Endodermal cell (in vitro differentiated cells): ENCODE measurements at places on chromosomes 1 and 21.

DNA sequence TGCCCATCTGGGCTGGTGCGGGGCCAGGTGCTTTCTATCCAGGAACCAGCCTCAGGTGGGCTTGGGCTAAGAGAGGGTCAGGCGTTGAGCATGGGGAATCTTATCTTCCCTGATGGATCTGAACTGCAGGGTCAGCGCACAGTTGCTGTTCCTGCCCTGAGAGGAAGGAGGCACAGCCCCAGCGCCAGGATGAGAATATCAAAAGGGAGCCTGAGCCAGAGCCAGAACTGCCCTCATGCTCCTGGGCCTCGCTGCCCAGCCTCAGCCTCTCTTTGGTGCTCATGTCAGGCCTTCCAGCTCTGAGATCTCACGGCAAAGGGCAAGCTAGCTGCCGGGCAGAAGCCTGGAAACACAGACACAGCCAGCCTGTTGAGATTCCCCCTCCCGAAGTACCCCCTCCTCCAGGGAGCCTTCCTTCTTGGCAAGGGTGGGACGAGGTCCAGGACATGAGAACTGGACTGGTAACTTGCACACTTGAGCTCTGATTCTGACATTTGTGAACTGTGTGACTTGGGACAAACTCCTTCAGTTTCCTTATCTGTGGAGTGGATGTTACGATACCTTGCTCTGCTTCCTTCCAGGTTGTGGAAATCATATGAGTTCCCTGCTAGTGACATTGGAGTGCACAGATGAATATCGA lies 1.2 kb upstream of the LAD1 start:
- peak overlapping the region; percentile 71 for H3K4me3 ChIP-seq
- peaks cover 48% of the 10 kb centered on the region for H3K27me3 ChIP-seq
- H3K4me1 ChIP-seq = no peaks in the 10 kb centered on the region
- DNase-seq = no peak

- no peak overlapping the region for H3K27ac ChIP-seq
- no peaks in the 10 kb centered on the region for H3K4me1 ChIP-seq
- no peaks in the 10 kb centered on the region for H3K36me3 ChIP-seq
- DNase-seq = no peak
- no peaks in the 10 kb centered on the region for H3K27me3 ChIP-seq
Measured at GRCh38 chr1:244201750-244202149, 150.7 kb downstream of the ZBTB18 start.

GRCh38 chr1:115807723-115808122 lies 33.2 kb downstream of the NHLH2 start:
- no peak overlapping the region for H3K27ac ChIP-seq
- peaks cover 15% of the 10 kb centered on the region for H3K4me1 ChIP-seq
- H3K4me3 ChIP-seq = no peak overlapping the region
- no peaks in the 10 kb centered on the region for H3K36me3 ChIP-seq

- DNase-seq = no peak
- H3K27ac ChIP-seq = no peak overlapping the region
- no peaks in the 10 kb centered on the region for H3K4me1 ChIP-seq
- H3K4me3 ChIP-seq = no peak overlapping the region
- peaks cover 10% of the 10 kb centered on the region for H3K36me3 ChIP-seq
- no peaks in the 10 kb centered on the region for H3K27me3 ChIP-seq
Measured at GRCh38 chr1:212754680-212755079, 36.9 kb downstream of the NSL1 start.

DNA sequence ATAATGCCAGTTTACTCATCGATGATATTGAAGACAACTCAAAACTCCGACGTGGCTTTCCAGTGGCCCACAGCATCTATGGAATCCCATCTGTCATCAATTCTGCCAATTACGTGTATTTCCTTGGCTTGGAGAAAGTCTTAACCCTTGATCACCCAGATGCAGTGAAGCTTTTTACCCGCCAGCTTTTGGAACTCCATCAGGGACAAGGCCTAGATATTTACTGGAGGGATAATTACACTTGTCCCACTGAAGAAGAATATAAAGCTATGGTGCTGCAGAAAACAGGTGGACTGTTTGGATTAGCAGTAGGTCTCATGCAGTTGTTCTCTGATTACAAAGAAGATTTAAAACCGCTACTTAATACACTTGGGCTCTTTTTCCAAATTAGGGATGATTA lies 13.7 kb downstream of the GGPS1 start:
- no peak for DNase-seq
- no peak overlapping the region for H3K4me3 ChIP-seq
- H3K27me3 ChIP-seq = no peaks in the 10 kb centered on the region
- peaks cover 46% of the 10 kb centered on the region for H3K36me3 ChIP-seq

DNA sequence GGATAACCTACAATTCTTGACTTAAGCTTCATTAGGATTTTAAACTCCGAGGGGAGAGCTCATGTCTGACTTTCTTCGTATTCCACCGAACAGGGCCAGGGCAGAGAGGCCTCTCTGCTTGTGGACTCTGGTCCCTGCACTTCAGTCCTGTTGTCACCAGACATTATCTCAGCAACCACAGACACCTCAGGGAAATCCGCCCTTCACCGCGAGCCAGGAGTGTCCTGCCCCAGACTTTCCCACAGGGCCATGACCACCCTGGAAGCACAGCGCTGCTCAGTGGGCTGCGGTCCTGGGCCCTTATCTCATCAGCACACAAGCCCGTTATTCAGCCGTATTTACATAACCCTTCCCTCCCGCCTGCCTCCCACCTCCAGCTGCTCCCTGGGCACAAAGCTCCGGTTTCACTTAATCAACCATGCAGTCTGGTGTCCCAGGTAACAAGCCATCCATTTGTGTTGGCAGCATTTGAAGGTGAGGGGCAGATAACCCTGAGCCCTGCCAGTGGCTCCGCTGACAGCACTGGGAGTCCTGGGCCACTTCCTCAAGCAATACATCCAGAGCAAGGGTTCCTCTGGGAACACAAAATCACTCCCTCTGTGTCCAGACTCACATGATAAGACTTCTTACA lies 122.8 kb upstream of the RAB4A start:
- H3K4me3 ChIP-seq = no peak overlapping the region
- peak; percentile 87 for DNase-seq
- no peak overlapping the region for H3K27ac ChIP-seq
- no peaks in the 10 kb centered on the region for H3K36me3 ChIP-seq

DNA sequence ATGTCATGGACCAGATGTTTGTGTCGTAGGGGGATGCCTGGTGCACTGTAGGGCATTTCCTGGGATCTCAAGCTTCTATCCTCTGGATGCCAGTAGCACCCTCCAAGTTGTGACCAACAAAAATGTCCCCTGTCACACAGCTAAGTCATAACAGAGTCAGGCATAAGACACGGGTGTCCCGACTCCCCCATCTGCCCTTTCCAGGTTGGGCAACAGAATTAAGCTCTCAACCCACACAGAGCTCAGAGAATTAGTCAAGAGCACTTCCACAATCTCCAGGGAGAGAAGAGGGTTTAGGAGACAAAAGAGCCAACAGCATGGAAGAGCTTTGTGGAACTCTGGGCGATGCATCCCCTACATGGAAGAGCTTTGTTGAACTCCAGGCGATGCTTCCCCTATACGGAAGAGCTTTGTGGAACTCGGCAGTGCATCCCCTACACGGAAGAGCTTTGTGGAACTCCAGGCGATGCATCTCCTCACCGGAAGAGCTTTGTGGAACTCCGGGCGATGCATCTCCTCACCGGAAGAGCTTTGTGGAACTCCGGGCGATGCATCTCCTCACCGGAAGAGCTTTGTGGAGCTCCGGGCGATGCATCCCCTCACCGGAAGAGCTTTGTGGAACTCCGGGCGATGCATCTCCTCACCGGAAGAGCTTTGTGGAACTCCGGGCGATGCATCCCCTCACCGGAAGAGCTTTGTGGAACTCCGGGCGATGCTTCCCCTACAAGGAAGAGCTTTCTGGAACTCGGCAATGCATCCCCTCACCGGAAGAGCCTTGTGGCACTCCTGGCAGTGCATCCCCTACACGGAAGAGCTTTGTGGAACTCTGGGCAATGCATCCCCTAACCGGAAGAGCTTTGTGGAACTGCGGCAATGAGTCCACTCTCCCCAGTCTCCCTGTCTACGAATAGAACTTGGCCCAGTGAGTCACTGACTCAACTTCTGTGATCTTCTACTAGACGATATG lies 422.7 kb downstream of the KIF26B start:
- H3K27me3 ChIP-seq = no peaks in the 10 kb centered on the region
- no peak overlapping the region for H3K4me3 ChIP-seq
- no peak for DNase-seq

DNA sequence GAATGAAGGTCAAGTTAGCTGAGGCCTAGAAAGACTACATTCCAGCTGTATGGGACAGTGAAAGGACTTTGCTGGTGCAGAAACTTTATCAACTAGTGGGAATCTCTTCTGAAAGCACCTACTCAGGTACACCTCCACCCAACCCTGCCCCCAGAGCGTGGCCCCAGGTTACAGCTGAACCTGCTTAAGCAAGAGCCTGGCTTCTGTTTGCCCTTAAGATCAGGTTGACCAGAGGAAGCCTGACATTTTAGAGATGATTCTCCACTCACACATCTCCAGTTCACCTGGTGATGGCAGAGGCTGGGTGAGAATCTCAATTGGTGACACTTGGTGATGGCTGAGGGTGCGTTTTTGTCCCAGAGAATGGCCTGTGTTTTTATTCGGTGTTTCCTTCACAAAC lies 24.0 kb downstream of the ELAPOR1 start:
- peaks cover 4% of the 10 kb centered on the region for H3K4me1 ChIP-seq
- H3K27me3 ChIP-seq = no peaks in the 10 kb centered on the region
- DNase-seq = peak; percentile 55
- no peak overlapping the region for H3K4me3 ChIP-seq
